ENCODE measurements at places on chromosomes 13 and 19. TPM values are rescaled to one million over a fixed set of nuclear protein-coding genes. Genes with fewer than 3 reads are reported as not detected.
A peak's percentile ranks its signal among the peaks of the same experiment; 100 is the strongest.

KLK14 gene
- polyA plus RNA-seq = not detected

ZNF728 gene
- polyA plus RNA-seq = not detected

ZNF112 gene
- polyA plus RNA-seq = 3.4 TPM

CCL25 gene
- polyA plus RNA-seq = not detected

ZNF208 gene
- 2.0 TPM for polyA plus RNA-seq

KLHL1 gene
- 0.13 TPM for polyA plus RNA-seq

TEAD2 gene
- polyA plus RNA-seq = 15.7 TPM

GRCh38 chr19:7965259-7965841, 21.9 kb upstream of the TIMM44 start:
- no peak for DNase-seq

GRCh38 chr13:40344270-40345148, 321.9 kb downstream of the FOXO1 start:
- no peak for DNase-seq

DNA sequence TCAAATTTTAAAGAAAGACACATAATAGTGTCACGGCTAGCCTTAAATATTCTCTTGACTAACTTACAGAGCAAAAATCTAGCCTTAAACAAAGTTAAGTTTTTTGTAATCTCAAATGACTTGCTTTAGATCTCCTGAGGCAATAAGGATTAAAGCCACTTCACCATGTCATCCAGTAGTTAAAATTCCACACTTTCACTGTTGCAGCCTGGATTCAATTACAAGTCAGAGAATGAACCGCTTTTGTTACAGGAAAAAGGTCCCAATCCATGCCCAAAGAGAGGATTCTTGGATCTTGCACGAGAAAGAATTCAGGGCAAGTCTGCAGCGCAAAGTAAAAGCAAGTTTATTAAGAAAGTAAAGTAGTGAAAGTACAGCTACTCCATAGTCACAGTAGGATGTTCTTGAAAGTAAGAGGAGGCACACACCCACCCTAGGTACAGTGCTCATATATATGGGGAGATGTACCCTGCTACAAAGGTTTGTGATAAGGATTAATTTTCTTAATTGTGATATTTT, 34.6 kb upstream of the CD177 start:
- DNase-seq = no peak

DNA sequence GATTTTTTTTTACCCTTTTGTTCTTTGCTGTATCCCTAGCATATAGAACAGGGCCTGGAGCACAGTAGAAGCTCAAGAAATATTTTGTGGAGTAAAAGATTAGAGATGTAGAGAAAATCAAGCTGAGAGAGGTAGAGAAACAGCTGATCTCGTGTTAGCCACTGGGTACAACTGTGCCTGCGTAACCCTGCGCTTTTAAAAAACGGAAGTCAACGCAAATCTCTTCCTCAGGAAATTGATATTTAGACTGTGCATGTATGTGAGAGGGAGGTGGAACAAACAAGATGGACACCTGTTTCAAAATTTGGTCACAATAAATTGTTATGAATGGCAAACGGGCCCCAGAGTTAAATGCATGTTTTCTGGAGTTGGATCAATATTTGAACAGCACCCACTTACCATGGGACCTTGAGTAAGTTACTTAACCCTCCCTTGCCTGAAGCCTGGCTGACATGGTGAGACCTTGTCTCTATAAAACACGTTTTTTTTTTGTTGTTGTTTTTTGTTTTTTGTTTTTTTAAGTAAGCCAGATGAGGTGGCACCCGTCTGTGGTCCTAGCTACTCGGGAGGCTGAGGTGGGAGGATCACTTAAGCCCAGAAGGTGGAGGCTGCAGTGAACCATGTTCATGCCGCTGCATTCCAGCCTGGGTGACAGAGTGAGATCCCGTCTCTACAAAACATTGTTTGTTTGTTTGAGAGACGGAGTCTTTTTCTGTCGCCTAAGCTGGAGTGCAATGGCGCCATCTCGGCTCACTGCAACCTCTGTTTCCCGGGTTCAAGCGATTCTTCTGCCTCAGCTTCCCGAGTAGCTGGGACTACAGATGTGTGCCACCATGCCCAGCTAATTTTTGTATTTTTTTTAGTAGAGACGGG, 3.3 kb upstream of the EPOR start:
- no peak for DNase-seq

- peak; percentile 88 for DNase-seq
Observed at GRCh38 chr19:12639901-12640613, 26.5 kb downstream of the MAN2B1 start.

DNA sequence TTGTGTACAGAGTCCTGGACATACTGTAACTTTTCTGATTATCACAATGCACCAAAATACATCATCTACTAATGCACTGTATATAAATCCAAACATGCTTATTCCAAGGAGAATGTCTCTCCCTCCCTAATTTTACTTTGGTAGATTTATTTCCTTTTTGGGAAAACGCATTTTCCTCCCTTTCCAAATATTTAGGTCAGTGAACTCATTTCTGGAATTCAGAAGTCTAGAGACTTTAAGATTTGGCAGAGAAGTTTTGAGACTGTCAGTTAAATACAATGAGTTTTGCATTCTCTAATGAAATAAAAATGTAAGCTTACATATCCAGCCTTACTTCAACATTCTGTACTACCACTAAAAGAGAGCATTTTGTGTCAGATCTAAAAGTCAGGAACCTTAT, 165.8 kb upstream of the EDNRB start:
- peak; percentile 9 for DNase-seq

DNA sequence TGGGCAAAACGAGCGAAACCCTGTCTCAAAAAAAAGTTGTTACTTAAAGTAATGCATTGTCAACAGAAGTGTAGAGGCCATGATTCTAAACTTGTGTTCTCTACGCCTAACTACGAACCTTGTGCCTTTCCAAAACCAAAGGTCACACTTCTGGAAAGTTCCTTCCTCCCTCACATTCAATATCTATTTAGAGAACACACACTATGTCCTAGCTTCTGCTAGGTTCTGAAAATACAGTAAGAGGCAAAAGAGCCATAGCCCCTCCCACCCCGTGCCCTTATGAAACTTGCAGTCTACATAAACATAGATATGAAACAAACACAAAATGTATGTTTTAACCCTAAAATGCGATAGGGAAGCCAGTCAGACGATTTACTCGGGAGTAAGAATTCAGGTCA, 36.4 kb downstream of the RNF6 start:
- no peak for DNase-seq

DNA sequence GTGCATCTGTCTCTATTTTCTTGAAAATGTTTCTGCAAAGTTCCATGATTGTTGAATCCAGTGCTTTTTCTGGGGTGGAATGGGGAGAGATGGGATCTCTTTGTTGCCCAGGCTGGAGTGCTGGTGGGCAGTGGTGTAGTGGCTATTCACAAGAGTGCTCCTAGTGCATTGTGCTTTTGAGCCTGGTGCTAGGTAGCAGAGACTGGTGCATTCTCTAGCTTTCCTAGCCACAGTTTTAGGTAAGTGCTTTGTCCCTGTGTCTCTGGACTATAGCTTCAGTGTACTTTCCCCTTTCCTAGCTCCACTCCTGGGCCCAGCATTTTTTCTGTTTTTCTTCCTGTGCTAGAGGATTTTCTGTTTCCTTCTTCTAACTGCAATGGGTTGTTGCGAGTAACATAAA, 825.6 kb downstream of the SLITRK6 start:
- DNase-seq = no peak

DNA sequence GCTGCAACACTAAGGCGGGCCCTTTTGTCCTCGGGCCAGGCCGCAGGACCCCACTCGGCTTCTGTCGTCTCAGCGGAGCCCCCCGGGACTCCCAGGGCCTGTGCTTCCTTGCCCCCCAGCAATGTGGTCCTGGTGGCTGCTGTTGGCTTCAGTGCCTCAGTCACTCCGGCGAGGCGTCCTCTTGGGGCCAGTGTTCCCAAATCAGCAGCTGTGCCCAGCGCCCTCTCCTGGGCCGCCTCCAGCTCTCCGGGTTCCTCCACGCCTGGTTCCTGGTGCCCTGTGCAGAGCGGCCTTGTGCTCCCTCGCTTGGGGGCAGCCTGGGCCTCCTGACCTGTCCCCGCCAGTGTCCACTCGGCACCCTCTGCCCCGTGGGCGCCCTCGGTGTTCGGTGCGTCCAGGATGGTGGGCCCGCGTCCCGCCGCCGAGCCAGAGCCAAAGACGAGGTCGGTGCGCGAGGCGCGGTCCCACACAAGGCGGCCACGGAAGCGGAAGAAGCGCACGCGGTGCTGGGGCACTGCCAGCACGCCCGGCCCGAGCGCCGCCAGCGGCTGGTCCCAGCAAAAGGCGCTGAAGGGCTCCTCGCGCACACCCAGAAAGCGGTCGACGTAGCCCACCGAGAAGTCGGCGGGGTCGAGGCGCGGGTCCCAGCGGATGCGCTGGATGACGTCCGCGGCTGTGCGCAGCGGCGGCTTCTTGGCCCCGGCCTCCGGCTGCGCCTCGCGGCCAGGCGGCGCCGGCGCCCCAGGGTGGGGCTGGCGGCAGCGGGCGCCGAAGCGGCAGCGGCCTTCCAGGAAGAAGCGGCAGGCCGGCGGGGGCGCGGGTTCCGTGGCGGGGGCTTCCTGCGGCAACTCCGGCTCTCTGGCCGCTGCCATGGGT, 685 bp downstream of the LENG9 start:
- peak; percentile 59 for DNase-seq

DNA sequence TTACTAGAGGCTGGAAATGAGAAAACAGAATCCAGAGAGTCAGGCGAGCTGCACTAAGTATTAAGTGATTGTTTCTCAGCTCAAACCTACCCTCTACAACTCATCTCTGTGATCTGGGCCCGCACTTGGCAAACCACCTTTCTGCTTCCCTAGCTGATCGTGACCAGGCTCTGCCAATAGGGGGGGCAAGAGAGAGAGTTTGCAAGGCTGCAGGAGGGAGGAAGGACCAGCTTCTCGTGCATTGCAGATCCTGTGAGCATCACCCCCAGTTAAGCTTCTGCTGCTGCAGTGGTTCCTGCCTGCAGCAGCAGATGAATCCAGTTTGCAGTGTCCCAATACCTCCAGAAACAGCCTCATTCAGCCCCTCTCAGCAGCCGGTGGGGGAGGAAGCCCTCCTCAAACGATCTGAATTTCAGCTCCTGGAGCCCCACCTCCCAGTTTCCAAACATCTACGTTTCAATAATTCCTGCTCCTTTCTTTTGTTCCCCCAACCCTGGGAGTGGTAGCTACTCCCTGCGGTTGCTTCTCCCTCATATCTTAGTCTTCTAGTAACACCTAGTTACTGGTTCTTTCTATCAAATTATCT, 20.0 kb downstream of the XRCC1 start:
- DNase-seq = peak; percentile 72

DNA sequence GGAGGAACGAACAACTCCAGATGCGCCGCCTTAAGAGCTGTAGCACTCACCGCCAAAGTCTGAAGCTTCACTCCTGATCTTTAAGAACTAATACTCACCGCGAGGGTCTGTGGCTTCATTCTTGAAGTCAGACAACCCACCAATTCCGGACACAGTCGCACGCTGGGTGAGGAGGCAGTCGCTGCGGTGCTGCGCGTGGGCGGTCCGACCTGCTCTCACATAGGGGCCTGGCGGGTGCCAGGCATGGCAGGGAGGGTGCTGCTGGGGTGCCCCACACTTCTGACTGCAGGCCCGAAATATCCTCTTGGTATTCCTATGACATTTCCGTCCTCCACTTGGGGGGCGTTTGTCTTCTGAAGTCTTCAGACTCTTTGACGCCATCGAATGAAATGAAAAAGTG, 7.4 kb upstream of the MICU2 start:
- no peak for DNase-seq

DNA sequence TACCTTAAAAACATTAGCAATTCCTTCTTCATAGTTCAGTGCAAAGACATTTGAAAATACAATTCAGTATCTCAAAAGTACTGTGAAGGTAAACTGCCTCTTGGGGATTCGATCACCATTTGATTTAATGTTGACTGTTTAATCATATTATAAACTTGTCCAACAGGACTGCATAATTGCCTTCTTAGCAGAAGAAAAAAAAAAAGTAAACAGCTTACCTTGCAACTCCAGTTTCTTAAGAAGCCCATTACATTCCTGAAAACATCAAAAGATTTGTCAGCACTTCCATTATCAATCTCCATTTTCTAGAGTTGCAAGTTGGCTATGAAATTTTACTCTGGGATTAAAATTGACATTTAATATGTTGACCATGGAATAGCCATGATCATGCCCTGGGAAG, 1154.6 kb downstream of the OLFM4 start:
- no peak for DNase-seq

DNA sequence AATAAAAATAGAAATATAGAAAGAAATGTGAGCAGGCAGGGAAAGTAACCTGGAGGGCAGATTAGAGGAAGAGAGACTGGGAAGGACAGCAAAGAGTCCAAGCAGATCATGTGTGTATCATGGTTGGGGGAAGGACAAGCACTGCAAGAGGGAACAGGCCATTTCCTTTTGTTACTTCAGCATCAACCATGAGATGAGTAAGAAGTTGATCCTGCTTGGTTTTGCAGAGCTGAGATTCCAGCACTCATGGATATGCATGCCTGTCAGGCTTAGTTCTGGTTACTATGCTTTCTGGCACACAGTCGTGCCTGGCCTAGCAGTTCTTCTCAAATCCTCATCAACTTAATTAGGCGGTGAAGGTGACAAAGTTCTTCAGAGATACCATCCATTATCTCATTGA, 18.1 kb downstream of the NALCN start:
- no peak for DNase-seq

- no peak for DNase-seq
Observed at GRCh38 chr13:87666831-87667230, 4.3 kb upstream of the SLITRK5 start.

- DNase-seq = no peak
Observed at GRCh38 chr13:22402682-22403081, 731.8 kb downstream of the FGF9 start.

- DNase-seq = no peak
Observed at GRCh38 chr19:5179256-5179655, 161.4 kb downstream of the PTPRS start.

DNA sequence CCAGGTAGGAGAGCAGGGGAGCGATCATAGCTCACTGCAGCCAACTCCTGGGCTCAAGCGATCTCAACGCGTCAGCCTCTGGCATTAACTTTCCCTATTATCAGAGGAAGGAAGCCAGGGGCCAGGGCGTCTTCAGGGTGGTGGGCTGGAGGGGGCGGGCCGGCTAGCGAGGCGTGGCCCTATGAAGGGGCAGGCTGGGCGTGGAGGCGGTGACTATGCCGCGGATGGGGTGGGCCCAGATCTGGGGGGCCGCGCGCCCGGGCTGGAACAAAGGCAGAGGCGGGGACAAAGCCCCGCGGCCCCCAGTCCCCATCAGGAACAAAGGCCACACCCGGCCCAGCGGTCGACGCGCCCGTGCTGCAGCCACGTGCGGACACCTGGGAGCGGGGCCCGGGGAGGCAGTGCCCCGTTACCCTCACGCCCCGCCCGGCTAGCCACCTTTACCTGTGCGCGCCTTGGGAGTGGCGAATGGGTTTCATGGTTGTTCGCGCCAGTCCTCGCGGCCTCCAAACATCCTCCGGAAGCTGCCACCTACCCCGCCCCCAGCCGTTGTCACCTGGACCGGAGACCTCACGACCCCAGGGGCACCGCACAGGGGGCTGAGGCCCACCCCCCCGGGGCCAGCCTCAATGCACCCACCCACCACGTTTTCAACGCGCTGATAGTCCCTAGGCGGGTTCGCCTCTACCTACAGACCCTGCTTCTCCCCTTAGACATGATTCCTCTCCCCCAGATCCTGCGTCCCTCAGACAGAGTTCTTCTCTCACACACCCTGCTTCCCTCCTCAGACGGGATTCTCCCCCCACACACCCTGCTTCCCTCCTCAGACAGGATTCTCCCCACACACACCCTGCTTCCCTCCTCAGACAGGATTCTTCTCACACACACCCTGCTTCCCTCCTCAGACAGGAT, 5.4 kb upstream of the TRIM28 start:
- DNase-seq = peak; percentile 94

GRCh38 chr19:23098988-23099387, 17.8 kb upstream of the ZNF730 start:
- no peak for DNase-seq

Measured in kidney (tissue), 22 donors.